ENCODE measurements at places on chromosomes 12 and 14.

- DNase-seq, result peak; percentile 5
Observed at GRCh38 chr12:88185988-88186387, 43.9 kb downstream of the TMTC3 start.

- no peak for DNase-seq
Observed at GRCh38 chr14:98888927-98889835, 382.8 kb downstream of the BCL11B start.

DNA sequence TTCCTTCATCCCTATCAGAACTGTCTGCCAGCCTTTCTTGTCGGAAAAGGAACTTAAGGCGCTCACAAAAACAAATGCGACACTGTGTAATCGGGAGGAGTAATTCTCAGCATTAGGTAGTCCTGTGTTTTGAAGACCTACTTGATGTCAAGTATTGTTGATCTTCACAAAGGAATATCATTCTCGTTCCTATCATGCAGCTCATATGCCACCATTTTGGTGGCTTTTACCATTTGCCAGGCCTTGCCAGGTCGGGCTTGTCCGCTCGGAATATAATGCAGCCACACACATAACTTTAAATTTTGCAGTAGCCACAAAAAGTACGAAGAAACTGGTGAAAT lies 903 bp upstream of the PPP4R3A start:
- DNase-seq, result no peak

GRCh38 chr12:111034886-111035577 lies 114.7 kb upstream of the MYL2 start:
- DNase-seq, result no peak

GRCh38 chr12:95522692-95523091 lies 28.6 kb downstream of the USP44 start:
- no peak for DNase-seq

- DNase-seq, result no peak
Observed at GRCh38 chr12:65319688-65320200, 41.3 kb downstream of the MSRB3 start.

DNA sequence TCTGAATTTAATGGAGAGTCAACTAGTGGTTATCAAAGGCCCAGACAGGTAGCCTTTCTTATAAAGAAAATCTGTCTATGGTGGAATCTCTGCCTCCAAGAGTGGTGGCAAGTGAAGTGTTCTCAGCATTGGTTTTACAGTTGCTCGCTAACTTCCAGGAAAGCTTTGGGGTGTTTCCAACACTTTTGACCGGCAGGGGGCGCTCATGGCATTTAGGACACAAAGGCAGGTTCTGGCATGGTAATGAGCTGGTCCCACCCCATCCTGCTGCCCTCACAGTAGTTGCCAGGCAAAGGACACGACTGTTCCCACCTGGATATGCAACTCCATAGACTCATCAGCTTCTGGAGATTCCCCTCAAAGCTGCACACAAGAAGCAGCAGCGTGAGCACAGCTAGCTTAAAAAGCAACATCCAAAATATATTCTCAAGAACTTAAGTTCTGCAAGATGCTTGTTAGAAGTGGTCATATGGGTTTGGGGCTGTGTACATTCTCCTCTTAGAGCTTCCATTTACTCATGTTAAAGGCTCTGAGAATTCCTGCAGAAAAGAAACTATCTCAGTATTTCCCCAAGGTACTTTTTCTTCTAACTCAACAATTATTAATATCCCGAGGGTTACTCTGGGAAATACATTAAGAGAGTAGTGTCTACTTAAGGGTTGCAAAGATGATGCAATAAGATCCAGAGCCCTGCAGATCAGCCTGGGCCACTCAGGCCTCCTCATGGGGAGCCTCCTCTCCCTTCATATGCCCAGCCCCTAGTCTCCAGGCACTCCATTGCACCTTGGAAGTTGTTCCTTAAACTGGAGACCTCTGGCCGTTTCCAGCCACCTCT lies 14.8 kb downstream of the PROX2 start:
- DNase-seq, result no peak

GRCh38 chr14:102544747-102545460 lies 35.3 kb upstream of the ANKRD9 start:
- DNase-seq, result no peak

DNA sequence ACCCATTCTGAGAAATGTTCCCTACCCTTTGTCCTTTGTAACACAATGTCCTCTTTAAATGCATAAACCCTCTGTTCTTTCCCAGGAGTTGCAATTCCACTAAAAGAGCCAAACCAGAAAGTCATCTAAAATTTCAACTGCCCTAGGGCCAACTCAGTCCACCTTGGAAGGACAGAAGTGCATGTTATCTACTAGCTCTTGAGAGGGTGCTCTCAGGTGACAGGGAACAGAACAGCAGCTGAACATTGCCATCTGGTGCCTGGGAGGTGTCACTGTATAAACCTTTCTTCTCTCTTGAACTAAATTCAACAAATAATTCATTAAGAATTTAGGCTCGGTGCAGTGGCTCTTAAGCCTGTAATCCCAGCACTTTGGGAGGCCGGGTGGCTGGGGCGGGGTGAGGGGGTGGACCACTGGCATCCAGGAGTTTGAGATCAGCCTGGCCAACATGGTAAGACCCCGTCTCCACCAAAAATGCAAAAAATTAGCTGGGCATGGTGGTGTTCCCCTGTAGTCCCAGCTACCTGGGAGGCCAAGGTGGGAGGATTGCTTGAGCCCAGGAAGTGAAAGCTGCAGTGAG lies 10.3 kb upstream of the FERMT2 start:
- no peak for DNase-seq

DNA sequence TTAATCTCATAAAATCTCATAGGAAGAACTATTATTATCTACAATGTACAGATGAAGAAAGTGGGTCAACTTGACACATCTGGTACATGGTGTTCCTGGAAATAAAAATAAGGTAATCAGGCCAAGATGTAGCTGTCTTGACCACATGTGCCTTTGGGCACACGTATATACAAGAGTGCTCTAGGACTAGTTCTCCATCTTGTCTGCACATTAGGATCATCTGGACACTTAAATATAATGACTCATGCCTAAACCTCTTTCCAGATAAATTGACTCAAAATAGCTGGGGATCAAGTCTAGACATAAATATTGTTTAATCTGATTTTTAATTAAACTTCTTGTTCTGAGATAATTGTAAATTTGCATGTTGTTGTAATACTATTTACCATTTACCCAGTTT lies 182.6 kb downstream of the CNTN1 start:
- DNase-seq, result no peak

DNA sequence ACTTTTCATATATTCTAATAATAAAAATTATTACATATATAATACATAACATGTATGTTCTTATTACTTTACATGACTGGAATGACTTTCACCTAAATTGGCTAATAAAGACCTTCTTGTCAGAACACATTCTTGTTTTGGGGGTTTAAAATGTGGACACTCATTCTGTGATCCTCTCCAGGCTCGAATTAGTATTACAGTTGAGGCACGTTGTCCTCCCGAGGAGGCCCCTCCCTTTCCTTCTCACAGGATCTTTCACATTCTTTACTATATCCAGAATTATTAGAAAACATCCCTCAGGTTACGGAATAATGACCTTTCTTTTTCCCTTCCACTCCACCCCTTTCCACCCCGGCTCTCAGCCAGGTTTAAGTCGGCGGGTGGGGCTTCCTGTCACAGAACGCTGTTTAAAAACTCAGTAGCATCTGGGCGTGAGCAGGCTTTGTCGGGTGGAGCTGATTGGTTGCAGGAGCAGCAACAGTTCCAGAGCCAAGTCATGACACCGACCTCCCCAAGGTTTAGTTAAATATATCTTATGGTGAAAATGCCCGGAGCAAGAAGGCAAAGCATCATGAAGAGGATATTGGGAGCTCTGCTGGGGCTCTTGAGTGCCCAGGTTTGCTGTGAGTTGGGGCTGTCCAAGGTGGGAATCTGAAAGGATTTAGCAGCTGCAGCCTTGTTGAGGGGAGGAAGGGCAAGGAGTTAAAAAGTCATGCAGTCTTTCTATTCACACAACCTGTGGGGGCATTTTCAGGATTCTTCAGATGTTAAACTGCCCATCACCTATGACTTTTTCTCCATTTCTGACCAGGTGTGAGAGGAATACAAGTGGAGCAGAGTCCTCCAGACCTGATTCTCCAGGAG lies 396.7 kb upstream of the OR4E1 start:
- DNase-seq, result no peak

- no peak for DNase-seq
Observed at GRCh38 chr12:52622349-52622748, 4.0 kb upstream of the KRT73 start.

- no peak for DNase-seq
Observed at GRCh38 chr12:71683633-71684032, 2.2 kb upstream of the TMEM19 start.

GRCh38 chr12:88393017-88393767 lies 187.1 kb downstream of the KITLG start:
- no peak for DNase-seq

GRCh38 chr12:90338365-90338764 lies 616.6 kb downstream of the CCER1 start:
- no peak for DNase-seq

GRCh38 chr14:33954016-33954598 lies 3.2 kb upstream of the EGLN3 start:
- no peak for DNase-seq

All from retinal pigment epithelial cell (primary cell).